ENCODE measurements at places on chromosomes 3 and 15. TPM values are rescaled to one million over a fixed set of nuclear protein-coding genes. Genes with fewer than 3 reads are reported as not detected.

ACSBG1 gene
- total RNA-seq: not detected

SPSB4 gene
- total RNA-seq: 0.26 TPM

ROBO2 gene
- 0.26 TPM for total RNA-seq

GRCh38 chr15:78726870-78727551 is 84.3 kb downstream of the ADAMTS7 start:
- peak; percentile 26 for DNase-seq

GRCh38 chr3:72784226-72784625 is 64.0 kb downstream of the SHQ1 start:
- DNase-seq: no peak

- DNase-seq: no peak
These were observed 10.5 kb downstream of the FILIP1L start for GRCh38 chr3:100103558-100104441.

- DNase-seq: peak; percentile 8
These were observed 921.3 kb downstream of the TUSC7 start for GRCh38 chr3:117630885-117631284.

GRCh38 chr3:56962206-56962605 is 98.3 kb upstream of the SPATA12 start:
- no peak for DNase-seq

GRCh38 chr3:139358841-139359562 is 15.2 kb downstream of the MRPS22 start:
- DNase-seq: no peak

- no peak for DNase-seq
These were observed 461.4 kb downstream of the NSUN3 start for GRCh38 chr3:94524102-94524919.

GRCh38 chr15:95281470-95281869 is 1049.0 kb upstream of the NR2F2 start:
- no peak for DNase-seq

- DNase-seq: no peak
These were observed 21.0 kb downstream of the SEMA5B start for GRCh38 chr3:123006609-123007008.

- peak; percentile 15 for DNase-seq
These were observed 27.0 kb downstream of the KATNBL1 start for GRCh38 chr15:34182942-34183341.

DNA sequence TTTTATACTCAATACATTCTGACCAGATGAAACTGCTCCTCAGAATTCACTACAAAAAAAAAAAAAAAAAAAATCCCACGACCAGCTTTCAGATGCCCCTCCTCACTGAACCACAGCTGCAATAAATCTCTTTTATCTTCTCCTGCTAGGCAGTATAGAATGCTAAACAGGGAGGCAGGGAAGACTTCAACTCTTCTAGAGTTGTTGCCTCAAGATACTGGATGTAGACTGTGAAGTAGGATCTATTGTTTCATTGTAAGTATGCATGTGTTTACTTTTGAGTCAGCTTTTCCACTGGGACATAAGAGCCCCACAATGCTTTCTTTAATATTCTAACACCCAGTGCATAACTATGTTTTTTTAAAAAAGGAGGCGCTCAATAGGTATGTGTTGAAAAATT is 401.4 kb downstream of the TBL1XR1 start:
- peak; percentile 23 for DNase-seq

- peak; percentile 55 for DNase-seq
These were observed 59.4 kb downstream of the DAPK2 start for GRCh38 chr15:63986751-63987341.

- DNase-seq: no peak
These were observed 3.5 kb upstream of the LSMEM2 start for GRCh38 chr3:50275141-50275995.

DNA sequence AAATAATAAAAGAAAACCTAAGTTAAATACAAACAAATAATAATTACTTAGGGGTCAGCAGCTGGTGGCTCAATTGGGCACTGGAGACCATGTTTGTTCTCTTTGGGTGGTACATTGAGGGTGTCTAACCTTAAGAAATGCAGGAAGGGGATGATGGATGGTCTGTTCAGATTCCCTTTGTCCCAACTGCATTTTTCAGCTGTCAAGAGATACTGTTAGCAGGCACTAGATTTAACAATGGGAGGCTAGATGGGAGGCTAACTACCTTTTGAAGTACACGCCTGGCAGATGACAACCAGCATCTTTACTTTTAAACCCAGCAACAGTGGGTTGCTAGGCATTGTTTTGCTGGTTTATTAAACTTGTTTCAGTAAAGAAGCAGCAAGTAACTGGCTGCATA is 222.5 kb downstream of the SUCLG2 start:
- no peak for DNase-seq

- DNase-seq: peak; percentile 73
These were observed 336.1 kb downstream of the GBE1 start for GRCh38 chr3:81425198-81425868.

DNA sequence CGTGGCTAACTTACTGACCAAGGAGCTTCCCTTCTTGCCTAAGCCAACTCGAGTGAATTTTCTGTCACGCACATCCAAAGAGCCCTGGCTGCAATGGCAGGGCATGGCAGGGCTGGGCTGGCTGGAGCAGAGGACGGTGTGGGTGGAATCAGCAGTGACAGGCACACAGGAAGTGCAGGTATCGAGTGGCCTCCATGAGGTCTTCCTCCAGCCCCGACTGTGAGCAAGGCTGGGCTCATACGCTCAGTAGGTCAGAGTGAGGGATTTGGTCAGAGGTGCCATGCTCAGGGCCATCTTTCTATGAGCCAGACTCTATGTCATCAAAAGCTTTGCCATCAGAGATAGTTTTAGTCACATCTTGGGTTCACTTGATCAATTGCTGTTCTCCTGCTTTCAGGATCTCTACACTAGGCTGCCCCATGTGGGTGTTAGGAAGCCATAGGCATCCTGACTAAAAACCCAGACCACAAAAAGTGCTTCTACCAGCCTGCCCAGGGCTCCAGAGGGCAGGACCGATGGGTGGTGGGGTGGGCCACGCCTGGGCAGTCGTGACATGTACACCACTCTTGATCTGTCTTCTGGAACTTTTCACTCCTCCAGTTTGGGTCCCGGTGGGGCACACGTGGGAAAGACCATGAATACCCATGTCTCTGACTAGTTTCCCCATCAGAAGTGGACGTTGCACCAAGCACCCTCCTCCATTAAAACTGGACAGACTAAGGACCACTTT is 22.6 kb upstream of the COMMD4 start:
- no peak for DNase-seq

DNA sequence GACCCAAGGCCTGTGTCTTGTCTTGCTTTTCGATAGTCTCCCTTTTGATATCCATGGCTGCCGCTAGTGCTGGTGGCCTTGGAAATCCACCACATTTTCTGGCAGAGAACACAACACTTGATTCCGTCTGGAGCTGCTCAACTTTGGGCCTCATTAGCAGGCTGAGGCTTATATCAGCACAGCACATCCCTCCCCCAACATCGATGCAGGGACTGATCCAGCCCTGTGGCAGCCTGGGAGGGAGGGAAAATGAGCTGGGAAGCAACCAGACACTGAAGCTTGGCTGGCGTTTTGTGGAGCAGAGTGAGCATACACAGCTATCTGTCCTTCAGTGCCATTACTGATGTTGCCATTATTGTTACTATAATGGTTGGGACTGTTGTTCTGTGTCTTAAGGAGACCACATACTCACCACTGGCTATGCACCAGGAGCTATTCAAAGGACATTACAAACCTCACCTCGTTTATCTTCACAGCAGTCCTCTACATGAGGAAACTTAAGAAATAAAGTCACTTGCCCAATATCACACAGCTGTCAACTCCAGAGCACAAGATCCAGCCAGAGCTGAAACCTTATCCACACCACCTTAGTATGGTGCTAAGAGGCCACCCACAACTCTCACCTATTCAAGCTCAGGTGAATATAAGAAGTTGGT is 102.9 kb downstream of the SUCLG2 start:
- no peak for DNase-seq

DNA sequence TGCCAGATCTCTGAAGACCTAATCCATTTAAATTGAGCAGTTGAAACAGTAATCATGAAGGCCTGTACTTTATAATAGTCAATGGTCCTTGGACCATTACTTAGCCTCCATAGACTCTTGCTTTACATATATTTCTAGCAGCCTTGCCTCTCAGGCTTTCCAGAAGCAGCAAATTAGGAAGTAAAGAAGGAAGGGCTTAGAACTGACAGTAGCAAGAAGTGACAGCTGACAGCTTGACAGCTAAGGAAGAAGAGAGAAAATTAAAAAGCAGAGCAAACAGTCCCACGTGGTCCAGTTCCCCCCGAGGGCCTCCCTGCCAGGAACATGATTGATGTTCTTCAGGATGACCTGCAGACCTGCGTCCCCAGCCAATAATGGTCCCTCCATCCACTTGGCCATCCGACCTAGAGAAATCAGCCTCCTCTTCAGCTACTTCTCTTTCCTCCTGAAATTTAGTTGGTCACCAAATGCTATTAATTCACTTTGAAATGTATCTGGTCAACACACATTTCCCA is 15.0 kb upstream of the PSMD6 start:
- no peak for DNase-seq

DNA sequence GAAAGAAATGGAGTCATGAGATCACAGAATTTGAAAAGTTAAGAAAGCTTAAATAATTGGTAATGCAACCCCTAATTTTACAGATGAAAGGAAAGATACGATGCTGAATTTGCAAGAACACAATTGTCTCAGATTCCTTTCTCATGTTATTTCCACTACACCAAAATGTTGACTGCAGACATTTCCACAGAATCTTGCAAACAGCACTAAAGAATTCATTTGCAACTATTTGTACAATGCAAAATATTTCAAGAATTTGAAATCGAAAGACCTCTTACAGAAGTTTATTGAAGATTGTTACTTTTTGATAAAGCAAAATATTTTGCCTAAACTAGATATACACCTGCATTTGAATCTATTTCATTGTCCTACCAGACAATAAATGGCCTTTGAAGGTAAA is 194.1 kb upstream of the KCNMB2 start:
- DNase-seq: no peak

DNA sequence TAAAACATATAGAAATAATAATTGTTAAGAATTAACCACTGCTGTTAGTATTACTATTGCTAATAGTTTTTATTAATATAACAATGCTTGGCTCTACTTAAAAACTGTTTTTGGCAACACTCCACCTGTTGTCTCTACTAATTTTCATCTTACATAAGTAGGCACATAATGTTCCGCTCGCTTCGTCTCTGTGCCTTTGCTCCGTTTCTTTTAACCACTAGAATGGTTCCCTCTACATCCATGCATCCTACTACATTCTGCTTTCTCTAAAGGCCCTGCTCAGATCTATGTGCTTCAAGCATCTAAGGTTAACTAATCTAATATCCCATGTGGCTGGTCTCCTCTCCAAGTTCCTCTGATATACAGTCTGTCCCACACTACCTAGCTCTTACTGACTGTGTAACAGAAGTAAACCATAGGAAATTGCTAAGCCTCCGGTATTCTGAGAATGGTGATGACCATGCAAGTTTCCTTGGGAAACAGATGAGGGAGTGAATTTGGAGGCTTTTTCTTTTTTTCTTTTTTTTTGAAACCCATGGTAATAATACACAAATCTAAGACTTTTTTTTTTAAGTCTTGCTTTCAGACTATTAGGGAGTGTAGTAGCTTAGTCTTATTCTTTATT is 138.3 kb downstream of the P3H2 start:
- no peak for DNase-seq

DNA sequence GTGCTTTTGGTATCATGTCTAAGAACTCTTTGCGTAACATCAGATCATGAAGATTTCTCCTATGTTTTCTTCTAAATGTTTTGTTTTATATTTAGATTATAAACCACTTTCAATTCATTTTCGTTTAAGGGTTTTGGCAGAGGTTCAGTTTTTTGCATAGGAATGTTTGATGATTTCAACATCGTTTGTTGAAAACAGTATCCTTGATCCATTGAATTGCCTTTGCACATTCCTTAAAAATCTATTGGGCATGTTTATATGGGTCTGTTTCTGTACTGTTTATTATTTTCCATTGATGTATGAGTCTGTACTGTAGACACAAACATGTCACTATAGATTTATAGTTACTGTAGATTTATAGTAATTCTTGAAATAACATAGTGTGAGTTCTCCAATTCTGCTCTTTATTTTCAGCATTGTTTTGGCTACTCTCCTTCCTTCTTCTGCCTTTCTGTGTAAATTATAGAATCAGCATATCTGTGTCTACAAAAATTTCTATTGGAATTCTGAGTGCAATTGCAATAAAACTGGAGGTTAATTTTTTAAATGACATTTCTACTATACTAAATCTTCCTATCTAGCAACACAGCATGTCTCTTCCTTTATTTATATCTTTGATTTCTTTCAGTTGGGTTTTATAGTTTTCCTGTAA is 374.0 kb downstream of the SV2B start:
- no peak for DNase-seq
